ENCODE measurements at places on chromosomes 2 and 18.

GRCh38 chr2:66334237-66335029 is 100.5 kb upstream of the MEIS1 start:
- peak; percentile 7 for DNase-seq

- DNase-seq: no peak
These were observed 103.4 kb downstream of the ALPK2 start for GRCh38 chr18:58525517-58525916.

- DNase-seq: no peak
These were observed 1.4 kb upstream of the XRCC5 start for GRCh38 chr2:216107760-216108159.

- no peak for DNase-seq
These were observed 1250.2 kb downstream of the LRP1B start for GRCh38 chr2:140880573-140880972.

DNA sequence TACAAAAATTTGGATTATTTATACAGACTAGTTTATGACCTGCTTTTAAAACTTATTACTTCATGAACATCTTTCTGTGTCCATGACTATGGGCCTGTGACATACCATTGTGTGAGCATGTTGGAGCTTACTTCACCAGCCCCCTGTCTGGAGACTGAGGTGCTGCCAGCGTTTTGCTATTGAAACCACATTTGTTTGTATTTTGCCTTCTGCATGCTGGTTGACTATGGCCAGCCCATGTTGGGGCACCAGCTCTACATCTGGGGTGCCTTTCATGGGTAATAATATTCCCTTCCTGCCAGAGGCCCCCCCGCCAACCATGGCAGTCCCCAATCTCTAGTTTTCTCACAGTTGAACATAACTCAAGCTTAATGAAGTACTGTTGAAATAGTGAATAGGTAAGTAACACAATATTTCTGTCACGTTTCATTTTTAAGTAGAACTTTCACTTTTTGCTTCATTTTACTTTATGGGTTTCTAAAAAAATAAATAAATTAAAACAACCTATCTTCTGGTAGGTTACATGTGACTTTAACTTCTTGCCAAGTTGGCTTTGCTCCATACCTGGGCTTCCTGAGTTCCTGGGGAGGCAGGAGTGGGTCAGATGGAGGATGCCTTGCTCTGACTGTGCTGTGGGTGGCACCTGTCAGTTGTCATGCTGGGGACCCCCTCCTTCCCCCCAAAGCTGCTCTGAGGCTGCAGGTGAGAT is 63.9 kb downstream of the DGKD start:
- no peak for DNase-seq

Data from NCI-H510A treated with DMSO at 0.1 percent for 48 hours (cell line).